NCI-H1105 treated with DMSO at 0.1 percent for 48 hours (cell line): ENCODE measurements at places on chromosomes 2 and 18.

GRCh38 chr2:3644246-3644525, 13.8 kb upstream of the ALLC start:
- no peak for DNase-seq

GRCh38 chr2:24429197-24430074, 61.6 kb upstream of the NCOA1 start:
- DNase-seq: no peak

- no peak for DNase-seq
Observed at GRCh38 chr2:37892436-37893114, 32.5 kb upstream of the RMDN2 start.

DNA sequence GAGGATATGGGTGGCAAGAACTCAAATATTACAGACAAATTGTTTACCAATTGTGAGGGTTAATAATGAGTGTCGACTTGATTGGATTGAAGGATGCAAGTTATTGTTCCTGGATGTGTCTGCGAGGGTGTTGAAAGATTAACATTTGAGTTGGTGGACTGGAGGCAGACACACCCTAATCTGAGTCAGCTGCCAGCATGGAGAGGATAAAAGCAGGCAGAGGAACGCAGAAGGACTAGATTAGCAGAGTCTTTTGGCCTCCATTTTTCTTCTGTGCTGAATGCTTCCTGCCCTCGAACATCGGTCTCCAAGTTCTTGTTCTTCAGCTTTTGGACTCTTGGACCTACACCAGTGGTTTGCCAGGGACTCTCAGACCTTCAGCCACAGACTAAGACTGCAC, 1503.7 kb downstream of the LRP1B start:
- DNase-seq: no peak

DNA sequence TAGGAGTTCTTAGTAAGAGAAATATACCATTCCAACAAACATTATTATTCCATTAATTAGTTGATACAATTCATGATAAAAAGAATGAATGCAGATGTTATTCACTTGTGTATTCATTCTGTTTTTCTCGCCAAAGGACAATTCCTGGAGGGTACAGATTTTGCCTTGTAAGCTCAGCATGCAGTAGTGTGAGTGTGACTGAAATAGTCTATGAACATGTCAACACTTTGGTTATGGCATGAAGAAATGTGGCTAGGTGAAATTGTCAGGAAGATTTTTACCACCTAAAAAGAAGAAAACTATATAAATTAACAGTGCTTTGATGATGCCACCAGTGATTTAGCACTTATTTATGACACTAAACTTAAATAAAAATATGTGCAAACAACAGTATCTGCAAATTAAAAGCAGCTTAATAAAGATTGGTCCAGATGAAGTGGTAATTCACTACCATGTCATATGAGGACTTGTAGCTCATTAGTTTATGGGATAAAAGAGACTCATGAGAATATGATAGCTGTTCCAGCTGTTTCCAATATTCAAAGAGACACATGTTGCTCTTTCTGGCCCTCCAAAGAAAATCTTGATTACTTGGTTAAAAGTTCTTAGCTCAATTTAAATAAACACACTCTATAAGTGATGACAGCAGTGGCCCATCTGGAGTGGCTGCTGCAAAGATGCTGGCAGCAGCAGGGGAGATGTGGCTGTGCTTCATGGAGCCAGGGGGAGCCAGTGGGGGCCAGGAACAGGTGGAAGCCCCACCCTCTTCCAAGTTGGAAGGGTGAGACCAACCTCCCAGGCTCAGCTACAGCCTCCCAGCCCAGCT, 165.0 kb downstream of the CDH19 start:
- DNase-seq: no peak

DNA sequence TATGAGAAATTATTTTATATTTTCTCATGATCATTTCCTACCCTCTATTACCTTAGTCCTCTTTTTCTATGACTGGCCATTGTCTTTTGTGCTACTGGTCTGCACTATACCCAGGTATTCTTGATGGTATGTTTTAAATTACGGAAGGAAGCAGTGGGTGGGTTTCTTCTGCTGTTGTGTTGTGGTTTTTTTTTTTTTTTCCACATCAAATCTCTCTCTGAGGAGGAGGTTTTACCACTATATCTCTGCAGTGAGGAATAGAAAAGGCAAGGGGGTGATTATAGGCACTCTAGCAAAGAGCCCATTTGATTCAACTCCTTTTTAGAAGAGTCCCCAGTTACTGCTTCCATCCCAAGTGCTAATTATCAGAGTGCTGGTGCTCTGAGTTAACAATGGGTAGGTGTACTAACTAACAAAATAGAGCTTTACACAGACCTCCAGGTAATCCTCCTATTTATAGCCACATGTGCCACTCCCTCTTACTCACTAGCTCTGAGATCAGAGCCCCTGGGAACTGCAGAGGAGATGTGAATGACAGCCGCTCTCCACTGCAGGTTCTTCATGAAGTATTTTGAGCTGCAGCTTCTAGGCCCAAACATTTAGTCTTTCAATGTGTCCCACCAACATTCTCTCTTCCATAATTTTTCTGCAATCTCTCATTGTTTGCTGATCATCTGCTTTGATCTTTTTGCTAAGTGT, 301.6 kb upstream of the GULP1 start:
- DNase-seq: peak; percentile 20

DNA sequence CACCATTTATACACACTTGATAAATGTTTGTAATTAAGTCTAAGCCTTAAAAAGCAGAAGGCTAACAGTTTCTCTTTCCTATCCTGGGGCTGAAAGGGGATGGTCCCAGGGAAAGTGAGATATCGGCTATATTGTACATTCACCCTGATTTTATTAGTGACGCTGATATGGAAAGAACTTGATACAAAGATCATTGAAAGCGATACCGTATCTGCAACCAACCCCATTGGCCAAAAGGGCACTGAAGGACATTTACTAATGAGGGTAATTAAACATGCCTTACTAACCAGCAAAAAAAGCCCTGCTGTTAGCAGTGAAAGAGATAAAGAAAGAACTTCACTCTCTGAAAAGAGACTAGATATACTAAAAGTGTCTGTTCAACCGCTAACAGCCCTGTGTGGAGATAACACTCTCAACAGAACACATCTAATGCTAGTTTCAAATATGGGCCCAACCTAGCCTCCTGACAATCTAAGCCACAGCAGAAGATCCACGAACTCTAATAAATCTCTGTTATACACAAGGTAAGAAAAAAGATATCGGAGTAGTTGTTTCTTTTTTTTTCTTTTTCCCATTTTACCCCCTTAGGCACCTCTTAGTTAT, 200.0 kb downstream of the CDH2 start:
- DNase-seq: no peak
